Cerebellum (tissue), 4 donors: ENCODE measurements at places on chromosomes 13 and 19.

GRCh38 chr13:32310134-32310706 is 4.9 kb downstream of the ZAR1L start:
- peak; percentile 20 for DNase-seq

DNA sequence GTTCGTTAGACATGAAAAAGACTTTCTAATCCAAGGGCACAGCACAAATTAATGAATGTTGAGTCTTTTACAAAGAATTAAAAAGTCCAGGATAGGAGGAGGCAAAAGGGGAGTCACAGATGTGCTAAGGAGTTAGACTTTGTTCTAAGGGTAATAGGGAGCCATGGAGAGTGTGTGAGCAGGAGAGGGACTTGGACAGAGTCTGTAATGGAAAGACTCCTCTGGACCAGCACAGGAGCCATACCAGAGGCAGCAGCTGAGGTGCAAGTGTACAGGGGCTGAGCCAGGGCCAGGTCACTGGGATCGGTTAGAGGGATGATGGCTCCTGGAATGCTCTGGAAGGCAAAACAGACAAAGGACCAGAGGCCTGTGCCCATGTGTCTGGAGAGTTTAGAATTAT is 10.5 kb downstream of the GTPBP3 start:
- no peak for DNase-seq

GRCh38 chr13:76684336-76684735 is 201.9 kb downstream of the KCTD12 start:
- no peak for DNase-seq

DNA sequence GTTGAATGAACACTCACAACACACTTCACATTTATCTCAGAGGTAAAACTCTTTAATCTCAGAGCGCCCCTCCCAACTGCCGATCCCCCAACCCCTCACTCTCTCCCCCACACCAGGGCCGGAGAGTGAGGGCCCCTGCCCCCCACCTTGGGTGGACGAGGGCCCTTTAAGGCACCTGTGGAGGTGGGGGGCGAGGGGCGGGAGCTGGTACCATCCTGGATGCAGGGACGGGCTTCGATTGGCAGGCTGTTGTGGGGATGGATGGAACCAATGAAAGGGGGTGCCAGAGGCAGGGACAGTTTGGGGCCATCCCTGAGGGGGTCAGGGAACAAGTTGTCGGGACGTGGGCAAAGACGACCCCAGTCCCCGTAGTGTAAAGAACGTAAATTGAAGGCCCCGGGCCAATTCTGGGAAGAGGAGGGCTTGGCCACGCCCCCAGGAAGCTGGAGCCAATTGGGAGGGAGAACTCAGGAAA is 1.7 kb upstream of the PNKP start:
- peak; percentile 89 for DNase-seq

DNA sequence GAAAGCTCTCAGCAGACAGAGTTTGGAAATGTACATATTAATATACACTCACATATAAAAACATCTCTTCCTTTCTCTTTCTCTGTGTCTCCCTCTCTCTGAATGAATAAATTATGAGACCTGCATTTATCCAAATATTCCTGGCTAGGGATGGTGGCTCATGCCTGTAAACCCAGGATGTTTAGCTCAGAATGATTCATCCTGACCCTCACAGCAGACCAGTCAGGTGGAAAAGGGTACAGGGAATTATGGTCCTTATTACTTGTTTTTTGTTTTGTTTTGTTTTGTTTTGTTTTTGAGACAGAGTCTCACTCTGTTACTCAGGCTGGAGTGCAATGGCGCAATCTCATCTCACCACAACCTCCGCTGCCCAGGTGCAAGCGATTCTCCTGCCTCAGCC is 71.1 kb downstream of the ZNF429 start:
- no peak for DNase-seq

- no peak for DNase-seq
Measured at GRCh38 chr13:67966065-67966464, 735.9 kb upstream of the PCDH9 start.

- no peak for DNase-seq
Measured at GRCh38 chr19:10209315-10209714, 14.6 kb upstream of the DNMT1 start.

DNA sequence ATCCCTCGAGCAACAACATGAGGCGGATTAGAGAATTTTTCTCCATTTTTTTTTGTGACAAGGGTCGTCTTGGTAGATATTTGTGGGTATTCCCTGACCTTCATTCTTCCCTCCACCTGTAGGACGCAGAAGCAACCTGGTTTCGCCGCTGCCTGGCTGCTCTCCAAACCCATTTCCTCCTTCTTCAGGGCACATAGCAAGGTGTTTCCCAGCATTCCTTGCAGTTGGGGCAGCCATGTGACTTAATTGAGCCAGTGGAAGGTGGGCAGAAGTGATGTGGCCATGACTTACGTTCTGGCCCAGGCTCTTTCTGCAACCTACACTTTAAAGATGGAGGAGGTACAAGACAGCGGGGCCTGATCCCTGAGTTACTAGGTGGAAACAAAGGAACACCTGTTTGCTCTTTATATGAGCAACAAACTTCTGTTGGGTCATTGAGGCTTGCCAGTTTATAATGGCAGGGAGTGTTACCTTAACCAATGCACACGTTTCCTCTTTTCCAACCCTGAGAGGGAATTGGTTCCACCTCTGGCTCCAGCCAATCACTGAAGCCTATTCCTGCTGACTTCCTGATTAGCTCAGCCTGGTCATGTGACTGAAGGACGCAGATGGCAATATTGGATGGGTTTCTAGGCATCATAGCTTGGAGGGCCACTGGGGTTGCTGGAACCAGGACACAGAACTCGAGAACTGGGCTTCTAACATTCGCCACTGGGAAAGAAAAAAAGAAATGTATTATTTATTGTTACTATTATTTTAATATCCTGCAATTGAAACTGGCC is 30.8 kb upstream of the ZNRF4 start:
- DNase-seq = no peak
